ENCODE measurements at places on chromosomes 11 and 22. TPM values are rescaled to one million over a fixed set of nuclear protein-coding genes. Genes with fewer than 3 reads are reported as not detected.

DNA sequence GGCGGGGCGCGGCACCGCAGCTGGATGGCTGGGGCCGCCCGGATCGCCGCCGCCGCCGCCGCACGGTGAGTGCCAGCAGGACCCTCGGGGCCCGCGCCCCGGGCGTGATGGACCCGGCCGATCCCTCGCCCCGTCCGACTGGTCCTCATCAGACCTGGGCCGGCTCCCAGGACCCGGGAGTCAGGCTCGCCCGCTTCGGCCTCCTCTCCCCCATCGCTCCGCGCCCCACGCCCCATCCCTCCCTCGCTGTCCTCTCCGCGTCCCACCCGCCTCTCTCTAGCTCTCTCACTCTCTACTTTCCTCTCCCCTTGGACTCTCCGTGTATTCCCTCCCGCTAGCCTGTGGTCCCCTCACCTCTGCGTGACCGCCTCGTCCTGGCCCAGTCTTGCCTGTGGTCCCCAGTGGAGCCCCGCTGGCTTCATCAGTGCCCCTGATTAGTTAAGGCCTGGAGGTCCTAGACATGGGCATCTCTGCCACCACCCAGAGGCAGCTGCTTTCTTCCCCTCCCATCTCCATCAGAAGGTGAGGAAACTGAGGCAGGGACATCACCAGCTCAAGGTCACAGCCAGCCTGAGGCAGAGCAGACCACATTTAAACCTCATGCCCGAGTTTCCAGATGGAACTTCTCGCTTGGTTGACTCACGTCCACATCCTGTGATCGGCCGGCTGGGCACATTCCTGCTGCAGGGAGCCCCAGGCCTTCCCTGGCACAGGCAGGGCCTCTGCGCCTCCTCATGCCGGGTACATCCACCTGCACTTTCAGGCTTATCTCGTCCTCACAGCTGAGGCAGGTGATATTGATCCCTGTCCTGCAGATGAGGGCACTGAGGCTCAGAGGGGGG is 429 bp downstream of the SLC39A13 start:
- DNase-seq: peak; percentile 90

DNA sequence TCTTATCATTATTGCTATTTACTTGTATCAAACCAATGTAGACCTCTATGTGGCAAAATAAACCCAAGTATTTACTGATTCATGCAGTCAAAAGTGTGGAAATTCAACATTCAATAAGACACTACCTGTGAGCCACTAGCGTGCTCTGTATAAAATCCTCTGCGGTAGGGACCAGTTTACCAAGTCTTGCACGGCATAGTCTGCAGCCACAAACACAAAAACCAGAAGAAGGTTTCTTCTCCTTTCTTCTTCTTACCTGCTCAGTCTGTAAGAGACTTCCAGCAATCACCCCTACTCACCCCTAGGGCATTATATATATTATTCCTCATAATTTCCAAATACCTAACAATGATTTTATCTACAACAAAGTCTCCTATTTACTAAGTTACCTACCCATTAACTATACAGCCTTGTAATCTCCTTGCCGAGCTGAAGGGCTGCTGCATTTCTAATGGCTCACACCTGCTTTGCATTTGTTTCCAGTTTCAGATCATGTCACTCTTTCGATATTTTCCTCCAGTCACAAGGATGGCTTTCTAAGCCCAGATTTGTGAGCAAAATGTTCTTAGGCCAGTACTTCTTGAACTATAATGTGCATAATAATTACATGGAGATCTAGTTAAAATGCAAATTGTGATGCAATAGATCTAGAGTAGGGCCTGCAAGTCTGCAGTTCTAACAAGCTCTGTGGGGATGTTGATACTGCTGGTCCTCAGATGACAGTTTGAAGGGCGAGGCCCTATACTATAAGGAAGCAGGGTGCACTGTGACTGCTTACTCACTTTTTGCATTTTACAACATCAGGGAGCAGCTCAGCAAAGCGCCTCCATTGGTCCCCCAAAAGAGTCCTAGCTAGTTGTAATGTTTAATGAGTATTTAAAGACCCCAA is 191.9 kb upstream of the DDI1 start:
- DNase-seq: no peak

DNA sequence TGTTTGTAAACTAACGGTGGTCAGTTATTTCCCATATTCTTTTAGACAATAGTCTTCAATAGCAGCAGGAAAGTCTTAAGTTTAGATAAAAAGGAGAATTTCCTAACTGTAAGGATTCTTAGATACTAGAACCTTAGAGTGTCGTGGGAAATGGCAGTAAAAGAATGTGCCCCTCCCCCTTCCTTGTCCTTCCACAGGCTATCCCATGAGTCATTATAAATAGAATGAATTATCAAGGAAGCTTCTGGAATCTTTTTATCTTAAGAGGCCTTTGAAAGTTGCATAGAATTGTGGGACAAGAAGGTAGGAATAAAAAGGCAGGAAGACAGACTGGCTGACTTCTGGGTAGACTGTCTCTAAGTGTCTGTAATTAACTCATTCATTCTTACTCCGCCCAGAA is 165.2 kb upstream of the TBCEL start:
- no peak for DNase-seq

GRCh38 chr22:22720724-22721261 is 76.4 kb downstream of the GGTLC2 start:
- DNase-seq: no peak

- no peak for DNase-seq
These were observed 26.3 kb upstream of the VPREB1 start for GRCh38 chr22:22218302-22218701.

DNA sequence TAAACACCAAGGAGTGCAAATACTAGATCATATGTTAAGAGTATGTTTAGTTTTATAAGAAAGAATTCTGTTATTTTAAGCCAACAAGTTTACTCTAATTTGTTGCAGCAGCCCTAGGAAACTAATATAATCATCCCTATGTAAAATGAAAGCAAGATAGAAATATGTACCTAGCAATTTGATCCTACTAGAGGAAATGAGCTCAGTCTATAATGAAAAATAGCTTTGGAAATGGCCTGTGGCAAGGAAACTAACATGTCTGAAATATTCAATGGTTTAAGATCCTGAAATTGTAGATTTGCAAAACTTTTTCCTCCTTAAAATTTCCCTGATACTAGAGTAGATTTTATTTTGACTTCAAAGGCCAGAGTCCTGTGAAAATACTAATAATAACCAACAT is 112.7 kb upstream of the SLC5A12 start:
- no peak for DNase-seq

GRCh38 chr22:20588843-20589581 is 81.6 kb downstream of the MED15 start:
- no peak for DNase-seq

GRCh38 chr22:26779108-26779507 is 121.7 kb downstream of the MIAT start:
- DNase-seq: no peak

DNA sequence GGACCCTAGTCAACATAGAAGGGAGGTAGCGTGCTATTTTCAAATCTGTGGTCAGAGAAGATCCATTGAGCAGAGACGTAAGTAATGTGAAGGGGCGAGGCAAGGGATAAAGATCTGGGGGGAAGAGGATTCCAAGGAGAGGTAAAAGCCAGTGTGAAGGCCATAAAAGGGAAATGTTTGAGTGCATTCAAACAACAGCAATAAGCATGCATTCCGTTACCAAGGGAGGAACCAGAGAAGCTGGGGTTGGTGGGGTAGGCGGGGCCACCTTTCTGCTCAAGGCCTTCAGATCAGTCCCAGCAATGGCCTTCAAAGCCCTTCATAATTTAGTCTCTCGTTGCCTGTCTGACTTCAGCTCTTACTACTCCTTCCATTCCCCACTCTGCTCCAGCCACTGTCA is 18.4 kb upstream of the SMPD1 start:
- DNase-seq: no peak

Gene TRIM34
- total RNA-seq: 9.4 TPM

Gene HTR3B
- not detected for total RNA-seq

Gene NPAS4
- not detected for total RNA-seq

Gene EXPH5
- total RNA-seq: under 0.01 TPM

Gene OR8A1
- total RNA-seq: under 0.01 TPM

Gene TUB
- total RNA-seq: 0.65 TPM

Gene DNAJC4
- 11.3 TPM for total RNA-seq

Gene BTG4
- total RNA-seq: not detected

Gene HPX
- total RNA-seq: not detected

Gene CRYBB2
- total RNA-seq: not detected

Gene MMP27
- total RNA-seq: not detected

Measured in lung microvascular endothelial cell (primary cell).